ENCODE measurements at places on chromosomes 16 and 17.

- DNase-seq = no peak
Observed at GRCh38 chr17:69672924-69673323, 258.4 kb downstream of the MAP2K6 start.

GRCh38 chr17:38606646-38607611 is 1.2 kb upstream of the SRCIN1 start:
- no peak for DNase-seq

DNA sequence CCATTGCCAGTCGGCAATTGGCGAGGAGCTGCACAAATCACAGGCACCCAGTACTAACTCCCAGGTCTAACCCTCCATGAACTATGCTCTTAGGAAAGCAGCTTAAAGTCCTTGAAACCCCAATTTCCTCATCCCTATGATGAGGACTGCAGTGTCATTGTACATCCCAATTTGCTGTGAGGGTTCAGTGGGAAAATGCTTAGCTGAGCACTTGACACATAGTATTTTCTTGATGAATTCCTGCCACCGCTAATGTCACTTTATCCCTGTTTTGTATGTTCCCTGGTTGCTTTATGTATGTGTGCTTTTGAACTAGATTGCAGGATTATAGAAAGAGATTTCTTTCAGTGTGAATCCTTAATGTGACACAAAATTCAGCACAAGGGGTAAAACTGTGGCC is 161.5 kb upstream of the RBFOX1 start:
- DNase-seq = no peak

GRCh38 chr17:8803531-8804420 is 4.6 kb upstream of the MFSD6L start:
- no peak for DNase-seq

DNA sequence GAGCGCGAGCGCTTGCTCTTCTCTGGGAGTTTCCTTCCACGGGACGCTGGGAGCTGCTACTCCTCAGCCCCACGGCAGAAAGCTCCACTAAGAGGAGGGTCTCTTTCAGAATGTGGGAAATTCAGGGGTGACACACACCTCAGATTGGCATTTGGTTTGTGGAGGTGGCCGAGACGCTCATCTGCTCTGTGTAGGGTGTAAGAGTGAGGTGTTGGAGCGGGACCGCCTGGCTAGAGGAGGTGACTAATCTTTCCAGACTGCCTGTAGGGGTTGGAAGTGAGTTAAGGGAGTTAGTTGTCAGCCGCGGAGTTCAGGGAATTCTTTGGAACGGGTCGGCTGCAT is 735 bp downstream of the PSMD11 start:
- DNase-seq = peak; percentile 93

GRCh38 chr17:1714427-1714979 is 4.3 kb upstream of the TLCD2 start:
- DNase-seq = peak; percentile 95

GRCh38 chr17:21215935-21216334 is 2.0 kb upstream of the TMEM11 start:
- no peak for DNase-seq

DNA sequence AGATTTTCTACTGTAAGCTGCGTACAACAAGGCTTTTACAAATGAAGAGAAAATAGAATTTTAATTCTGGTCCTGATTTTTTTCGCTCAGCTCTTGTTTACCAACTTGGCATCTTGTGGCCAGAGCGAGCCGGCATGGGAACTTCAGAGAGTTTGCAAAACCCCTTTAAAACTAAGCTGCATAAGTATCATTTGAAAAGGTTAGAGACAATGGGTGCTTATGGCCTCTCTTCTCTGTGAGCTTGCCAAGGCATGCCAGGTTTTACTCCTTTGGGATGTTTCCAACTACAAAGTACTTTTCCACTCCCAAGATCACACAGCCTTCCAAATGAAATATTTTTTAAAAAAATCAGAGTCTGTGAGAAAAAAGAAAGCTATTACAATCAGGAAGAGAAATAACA is 62.4 kb upstream of the FA2H start:
- no peak for DNase-seq

DNA sequence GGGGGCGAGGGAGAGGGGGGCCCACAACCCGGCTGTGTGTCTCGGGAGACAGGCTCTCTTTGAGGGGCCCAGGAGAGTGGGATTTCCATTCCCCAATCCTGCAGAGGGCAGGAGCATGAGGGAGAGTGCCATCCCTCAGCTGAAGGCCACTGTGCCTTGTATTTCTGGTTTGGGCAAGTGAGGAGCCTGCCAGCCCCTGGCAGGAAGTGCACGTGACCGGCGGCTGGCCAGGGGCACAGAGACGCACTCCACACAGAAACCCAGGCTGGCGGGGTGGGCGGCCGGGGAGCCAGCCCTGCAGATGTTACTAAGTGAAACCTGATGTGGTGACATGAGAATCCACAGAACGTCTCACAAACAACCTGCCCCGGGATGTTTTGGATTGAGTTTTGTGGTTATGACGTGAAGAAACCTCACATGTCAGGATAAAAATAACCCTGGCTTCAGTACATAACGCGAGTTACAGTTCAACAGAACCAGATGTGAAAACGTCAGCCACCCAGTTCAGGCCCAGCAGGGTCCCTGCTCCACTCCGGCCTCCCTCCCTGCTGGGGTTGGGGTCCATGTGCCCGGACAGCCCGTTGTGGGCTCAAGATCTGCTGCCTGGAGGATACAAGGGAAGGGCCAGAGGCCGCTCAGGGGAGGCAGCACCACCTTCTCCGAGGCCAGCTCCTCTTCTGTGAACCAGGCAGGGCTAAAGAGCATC is 51.7 kb upstream of the MTSS2 start:
- no peak for DNase-seq

- no peak for DNase-seq
Observed at GRCh38 chr17:76307299-76307965, 644 bp downstream of the QRICH2 start.

- no peak for DNase-seq
Observed at GRCh38 chr17:16912021-16912962, 59.6 kb downstream of the TNFRSF13B start.

DNA sequence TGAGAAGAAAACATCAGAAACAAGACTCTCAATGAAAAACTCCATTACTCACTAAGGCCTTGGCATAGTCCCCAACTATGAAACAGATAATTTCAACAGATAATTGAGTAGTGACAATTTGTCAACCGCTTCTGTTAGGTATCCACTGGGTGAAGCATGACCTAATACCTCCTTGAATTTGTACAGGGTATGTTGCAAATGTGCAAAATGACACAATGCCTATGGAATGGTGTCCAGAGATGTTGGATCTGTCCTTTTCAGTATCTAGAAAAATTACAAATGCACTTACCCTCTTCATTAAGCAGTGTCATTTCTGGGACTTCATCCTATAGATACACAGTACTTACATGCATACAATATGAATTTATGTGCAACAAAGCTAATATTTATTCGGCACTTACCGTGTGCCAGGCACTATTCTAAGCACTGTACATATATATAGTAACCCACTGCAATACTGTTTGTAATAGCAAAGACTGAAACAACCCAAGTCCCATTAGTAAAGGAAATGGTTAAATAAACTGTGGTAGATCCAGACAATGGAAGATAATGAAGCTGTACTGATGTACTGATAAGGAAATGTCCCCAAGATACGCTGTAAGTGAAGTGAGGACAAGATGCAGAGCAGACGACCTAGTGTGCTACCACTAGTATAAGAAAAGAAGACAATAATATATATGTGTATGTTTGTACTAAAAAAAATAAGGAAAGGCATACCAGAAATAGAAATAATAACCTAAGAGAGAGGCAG is 21.4 kb upstream of the SLC6A4 start:
- no peak for DNase-seq

GRCh38 chr17:73467651-73468050 is 155.8 kb upstream of the CDC42EP4 start:
- DNase-seq = no peak

- peak; percentile 20 for DNase-seq
Observed at GRCh38 chr17:6231886-6232731, 161.9 kb downstream of the WSCD1 start.

- DNase-seq = no peak
Observed at GRCh38 chr16:71448274-71448866, 6.5 kb upstream of the TLE7 start.

DNA sequence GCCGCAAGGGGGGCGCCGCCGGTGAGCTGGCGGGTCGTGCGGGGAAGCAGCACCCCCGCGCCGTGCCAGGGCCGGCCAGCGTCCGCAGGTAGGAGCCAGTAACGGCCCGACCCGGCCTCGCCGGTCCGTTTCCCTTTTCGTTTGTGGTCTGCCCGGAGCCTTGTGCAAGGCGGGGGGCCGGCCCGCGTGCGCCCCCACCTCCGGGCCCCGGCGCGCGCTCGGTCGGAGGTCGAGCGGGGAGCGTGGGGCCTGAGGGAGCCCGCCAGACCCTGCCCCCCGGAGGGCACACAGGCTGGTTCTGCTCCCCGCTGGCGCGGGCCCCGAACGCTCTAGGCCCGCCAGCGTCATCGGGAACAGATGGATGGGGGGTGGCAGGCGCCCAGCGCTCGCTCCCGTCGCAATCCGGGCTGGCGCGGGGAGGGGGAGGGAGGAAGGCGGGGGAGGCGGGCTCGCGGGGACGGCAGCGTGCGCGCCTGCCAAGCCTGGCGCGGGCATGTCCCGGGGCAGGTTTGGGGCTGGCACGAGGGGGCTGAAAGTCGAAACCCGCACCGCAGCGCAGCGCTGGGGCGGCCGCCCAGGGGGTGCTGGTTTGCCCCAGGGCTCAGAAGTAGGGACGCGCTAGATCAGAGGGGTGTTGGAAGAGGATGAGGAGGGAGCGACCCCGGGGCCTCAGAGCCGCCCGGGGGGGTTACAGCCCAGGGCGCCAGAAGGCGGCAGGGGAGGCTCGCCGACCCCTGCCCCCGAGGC is 1.5 kb upstream of the GSE1 start:
- DNase-seq = peak; percentile 88

GRCh38 chr17:50630524-50631194 is 4.0 kb upstream of the ABCC3 start:
- no peak for DNase-seq

- DNase-seq = no peak
Observed at GRCh38 chr17:72971226-72971880, 121.1 kb downstream of the SLC39A11 start.

GRCh38 chr17:32546031-32546444 is 59.2 kb downstream of the CDK5R1 start:
- DNase-seq = no peak

DNA sequence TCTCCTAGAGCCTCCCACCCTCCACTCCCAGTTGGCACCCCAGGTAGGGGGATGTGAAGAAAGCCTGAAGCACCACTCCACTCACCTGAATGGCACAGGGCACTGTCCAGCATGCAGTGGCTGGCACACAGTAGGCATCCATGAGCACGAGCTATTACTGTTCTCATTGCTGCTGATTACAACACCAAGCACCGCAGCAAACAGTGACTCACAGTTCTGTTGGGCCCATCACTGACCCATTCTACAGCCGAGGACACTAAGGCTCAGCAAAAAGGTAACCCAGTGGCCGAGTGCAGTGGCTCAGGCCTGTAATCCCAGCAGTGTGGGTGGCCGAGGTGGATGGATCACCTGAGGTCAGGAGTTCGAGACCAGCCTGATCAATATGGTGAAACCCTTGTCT is 2.7 kb downstream of the ZSCAN10 start:
- no peak for DNase-seq

DNA sequence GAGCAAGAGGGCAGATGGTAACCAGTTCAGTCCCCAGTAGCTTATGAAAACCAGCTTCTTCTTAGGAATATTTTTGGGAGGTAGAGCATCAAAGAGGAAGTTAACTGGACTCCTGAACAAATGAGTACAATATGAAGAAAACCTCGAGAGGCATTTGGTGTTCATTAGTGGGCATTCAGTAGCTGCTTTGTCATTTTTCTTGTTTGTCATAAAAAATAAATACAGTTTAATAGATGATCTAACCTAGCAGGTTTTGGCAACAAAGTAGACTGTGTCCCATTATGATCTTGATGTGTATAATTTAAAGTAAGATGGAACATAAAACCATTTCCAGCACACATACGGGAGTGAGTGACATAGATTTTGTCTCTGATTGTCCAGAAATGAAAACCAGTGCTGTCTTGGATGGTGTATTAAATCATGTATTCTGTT is 173.1 kb downstream of the HS3ST3A1 start:
- DNase-seq = no peak

GRCh38 chr16:3479654-3480216 is 15.6 kb downstream of the C16orf90 start:
- DNase-seq = no peak

GRCh38 chr17:29757788-29758187 is 135.1 kb upstream of the CORO6 start:
- DNase-seq = no peak

- DNase-seq = no peak
Observed at GRCh38 chr17:7818746-7819645, 15.0 kb upstream of the KDM6B start.

DNA sequence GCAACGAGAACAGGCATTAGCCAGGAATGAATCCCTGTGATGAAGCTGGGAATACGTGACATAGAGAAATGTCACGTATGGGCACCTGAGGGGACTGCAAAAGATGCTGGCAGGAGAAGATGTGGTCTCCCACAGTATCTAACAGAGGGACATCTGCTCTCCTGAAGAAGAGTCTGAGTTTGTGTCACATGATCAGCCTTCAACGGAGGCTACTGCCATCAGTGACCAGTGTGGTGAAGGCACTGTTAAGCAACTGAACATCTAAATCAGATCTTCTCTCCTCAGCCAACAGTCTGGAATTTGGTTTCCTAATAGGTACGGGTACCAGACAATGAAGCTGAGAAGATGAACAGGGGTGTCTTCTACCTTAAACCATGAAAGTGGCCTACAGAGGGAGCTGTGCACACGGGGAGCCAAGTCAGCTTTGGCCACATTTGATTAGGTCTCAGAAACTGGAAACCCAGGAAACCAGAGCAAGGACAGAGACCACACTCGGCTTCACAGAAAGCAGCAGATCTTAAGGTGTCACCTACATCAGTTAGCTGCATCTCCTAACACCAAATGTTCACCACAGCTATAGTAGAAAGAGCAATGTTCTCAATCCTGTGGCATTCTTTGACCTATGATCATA is 41.8 kb downstream of the BRD7 start:
- peak; percentile 32 for DNase-seq

GRCh38 chr16:1056196-1056595 is 16.4 kb upstream of the SSTR5 start:
- no peak for DNase-seq

DNA sequence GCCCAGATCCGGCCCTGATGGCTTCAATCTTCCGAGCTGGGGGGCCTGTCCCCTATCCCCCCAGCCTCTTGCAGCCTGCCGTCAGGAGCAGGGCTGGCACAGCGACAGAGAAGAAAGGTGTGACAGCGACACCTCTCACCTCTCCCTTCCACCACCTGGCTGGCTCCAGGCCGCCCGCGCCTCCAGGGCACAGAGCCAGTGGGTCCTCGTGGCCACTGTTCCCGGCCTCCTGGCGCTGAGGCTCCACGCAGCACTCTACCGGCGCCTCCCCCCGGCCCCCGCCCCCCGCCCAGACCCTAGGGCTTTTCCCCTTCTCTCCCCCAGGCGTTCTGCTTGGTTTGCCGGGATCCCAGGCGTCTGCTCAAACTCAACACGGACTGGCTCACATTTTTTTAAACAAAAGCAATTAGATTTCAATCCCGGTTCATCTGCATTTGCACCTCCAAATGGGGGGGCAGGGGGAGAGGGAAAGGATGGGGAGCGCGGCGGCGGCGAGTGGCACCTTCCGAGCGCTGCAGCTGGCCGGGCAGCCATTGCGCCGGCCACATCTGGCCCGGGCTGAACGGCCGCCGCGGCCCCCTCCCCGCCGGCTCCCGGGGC is 12.8 kb upstream of the CBX8 start:
- no peak for DNase-seq

GRCh38 chr17:76816590-76817135 is 51.5 kb upstream of the MGAT5B start:
- DNase-seq = peak; percentile 62

- no peak for DNase-seq
Observed at GRCh38 chr17:60845012-60845411, 167.4 kb downstream of the BCAS3 start.
